ENCODE measurements at places on chromosomes 7 and 10.

DNA sequence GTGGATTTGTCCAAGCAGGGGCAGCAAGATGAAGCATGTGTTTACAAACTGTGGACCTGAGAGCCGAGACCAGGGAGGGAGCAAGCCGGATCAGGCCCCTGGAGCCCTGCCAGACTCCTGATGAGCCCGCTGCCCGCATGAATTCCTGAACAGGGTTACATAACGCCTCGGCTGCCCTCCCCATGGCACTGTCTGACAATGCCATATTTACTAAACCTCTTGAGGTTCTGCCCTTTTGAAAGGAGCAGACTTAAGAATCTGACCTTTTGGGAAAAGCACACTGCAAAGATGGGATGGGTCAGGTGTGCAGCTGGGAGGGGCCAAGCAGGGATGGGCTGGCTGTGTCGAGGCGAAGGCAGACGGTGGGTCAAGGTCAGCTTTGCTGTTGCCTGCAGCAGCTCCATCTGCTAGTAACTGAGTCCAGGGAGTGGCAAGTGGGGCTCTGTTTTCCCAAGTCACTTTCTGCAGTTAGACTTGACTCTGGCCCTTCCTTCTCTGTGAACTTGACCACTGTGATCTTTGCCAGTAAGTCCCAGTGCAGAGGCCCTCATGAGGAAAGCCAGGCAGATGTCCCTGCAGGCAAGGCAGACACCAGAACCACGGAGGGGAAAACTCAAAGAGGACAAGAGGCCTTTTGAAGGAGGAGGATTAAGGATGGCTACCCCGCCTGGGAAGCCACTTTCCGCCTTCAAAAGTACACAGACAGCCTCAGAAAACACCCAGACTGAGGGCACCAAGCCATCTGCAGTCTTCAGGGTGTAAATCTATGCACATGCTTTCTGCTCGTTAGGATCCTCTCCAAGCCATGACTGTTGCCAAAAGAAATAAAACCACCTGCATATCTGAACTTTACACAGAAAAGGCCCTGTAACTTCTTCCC lies 175.8 kb downstream of the TNS3 start:
- no peak for DNase-seq

GRCh38 chr7:83427884-83428283 lies 221.1 kb downstream of the SEMA3E start:
- no peak for DNase-seq

DNA sequence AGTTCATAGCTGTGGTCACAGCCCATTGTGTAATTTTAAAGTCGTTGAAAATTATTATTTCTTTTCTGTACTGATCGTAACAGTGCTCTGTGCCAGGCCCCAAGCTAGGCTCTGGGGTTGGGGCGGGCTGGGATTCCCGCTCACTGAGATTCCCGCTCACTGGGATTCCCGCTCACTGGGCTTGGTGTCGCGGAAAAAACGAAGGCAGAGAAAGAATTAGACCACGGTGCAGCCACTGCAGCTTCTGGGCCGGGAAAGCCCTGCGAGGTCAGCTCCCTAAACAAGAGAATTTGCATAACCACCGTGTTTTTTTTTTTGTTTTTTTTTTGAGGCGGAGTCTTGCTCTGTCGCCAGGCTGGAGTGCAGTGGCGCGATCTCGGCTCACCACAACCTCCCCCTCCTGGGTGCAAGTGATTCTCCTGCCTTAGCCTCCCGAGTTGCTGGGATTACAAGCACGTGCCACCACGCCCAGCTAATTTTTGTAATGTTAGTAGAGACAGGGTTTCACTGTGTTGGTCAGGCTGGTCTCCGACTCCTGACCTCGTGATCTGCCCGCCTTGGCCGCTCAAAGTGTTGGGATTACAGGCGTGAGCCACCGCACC lies 31.2 kb downstream of the FOXK1 start:
- DNase-seq: peak; percentile 84

DNA sequence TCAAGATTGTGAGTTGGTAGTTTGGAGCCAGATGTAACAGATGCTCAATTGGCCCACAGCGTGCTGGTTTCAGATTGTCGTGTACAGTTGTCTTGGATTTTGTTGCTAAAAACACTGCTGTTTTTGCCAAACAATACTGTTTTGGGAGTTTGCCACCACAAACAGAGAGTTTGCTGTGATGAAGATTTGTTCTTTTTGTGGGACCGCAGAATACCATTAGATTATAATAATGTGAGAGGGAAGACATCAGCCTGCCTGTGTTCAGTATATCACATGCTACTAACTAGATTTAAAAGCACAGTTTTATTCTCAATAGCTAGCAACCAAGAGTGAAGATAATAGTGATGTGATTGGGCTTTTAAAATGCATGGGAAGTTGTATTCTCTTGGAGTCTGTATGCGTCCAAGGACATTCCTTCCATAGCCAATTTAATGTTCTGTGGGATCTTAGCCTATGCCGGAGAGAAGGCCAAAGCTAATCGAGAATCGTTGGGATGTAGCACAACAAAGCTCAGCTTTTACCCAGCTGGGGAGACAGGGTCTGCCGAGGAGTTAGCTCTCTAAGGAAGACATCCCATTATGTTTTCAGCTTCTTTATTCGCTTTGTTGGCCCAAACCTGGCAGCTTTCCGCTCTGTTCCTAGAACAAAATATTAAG lies 18.7 kb upstream of the ITGA8 start:
- DNase-seq: no peak

GRCh38 chr10:128063736-128064107 lies 62.5 kb downstream of the MKI67 start:
- peak; percentile 51 for DNase-seq

GRCh38 chr7:40883826-40884225 lies 749.0 kb downstream of the SUGCT start:
- no peak for DNase-seq

GRCh38 chr10:78584681-78585080 lies 484.1 kb upstream of the ZMIZ1 start:
- DNase-seq: no peak

GRCh38 chr10:101226491-101227428 lies 2.5 kb downstream of the LBX1 start:
- peak; percentile 73 for DNase-seq

GRCh38 chr10:34985823-34986222 lies 104.3 kb downstream of the CUL2 start:
- no peak for DNase-seq

DNA sequence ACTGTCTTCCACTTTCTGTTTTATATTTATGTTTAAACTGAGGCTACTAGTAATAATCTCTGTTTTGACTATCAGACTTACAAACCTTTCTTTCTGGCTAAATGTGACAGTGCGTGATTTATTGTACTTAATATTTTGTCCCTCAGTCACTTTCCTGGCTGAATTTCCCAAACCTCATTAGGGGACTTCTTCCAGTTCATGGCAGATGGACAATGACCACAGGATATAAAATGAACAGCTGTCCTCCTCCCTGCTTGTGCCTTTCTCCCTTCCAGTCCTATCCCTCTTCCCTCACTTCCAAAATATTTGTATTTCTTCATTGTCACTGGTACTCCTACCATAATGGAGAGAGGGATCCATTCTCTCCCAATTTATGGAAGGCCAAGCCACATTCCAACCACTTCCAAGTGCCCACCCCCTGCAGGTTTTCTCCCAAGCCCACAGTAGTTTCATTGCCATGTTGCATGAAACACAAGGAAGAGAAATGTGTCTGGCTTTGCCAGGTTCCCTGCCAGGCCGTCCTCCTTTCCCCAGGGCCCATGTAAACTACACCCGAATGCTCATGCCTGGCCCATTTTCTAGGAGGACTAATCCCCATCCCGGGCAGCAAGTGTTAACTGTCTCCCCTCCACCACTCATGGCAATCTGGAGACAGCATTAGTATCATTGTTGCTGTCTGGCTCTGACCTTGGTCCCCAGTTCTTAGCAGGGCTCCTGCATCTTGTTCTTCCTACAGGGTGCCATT lies 269.5 kb upstream of the SLC26A5 start:
- DNase-seq: no peak

DNA sequence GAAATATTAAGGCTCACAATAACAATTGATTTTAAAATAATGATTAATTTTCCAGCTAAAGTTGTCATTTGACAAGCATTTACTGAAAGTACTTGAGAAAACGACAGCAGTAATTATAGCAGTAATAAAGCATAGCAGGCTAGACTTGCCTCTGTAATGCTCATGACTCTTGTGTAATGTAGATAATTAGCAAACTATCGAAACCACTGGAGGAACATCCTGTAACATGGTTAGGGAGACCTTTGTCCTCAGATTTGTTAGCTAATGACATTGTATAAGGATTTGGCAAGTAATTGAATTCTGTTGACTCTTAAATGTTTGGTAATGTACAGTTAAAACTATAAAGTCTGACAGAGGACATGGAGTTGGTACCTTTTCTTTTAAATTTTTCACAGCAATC lies 24.8 kb downstream of the ARL4A start:
- no peak for DNase-seq

Measured in GM20000 (cell line).